ENCODE measurements at places on chromosomes 11 and 22.

DNA sequence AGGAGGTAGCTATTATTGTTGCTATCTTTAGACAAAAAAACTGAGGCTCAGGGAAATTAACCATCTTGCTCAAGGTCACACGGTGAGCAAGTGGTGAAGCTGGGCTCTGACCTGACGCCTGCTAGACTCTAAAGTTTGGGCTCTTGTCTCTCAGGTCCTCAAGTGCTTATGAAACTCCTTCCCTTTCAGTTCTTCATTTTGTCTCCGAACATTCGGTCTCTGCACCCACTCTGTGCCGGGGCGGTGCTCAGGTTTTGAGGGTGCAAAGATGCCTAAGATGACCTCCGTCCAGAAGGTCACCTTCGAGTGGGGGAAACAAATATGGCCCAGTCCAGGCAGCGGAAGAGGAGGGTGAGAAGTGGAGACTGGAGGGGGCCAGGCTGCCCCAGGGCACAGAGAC is 16.0 kb downstream of the OVOL1 start:
- DNase-seq = no peak

DNA sequence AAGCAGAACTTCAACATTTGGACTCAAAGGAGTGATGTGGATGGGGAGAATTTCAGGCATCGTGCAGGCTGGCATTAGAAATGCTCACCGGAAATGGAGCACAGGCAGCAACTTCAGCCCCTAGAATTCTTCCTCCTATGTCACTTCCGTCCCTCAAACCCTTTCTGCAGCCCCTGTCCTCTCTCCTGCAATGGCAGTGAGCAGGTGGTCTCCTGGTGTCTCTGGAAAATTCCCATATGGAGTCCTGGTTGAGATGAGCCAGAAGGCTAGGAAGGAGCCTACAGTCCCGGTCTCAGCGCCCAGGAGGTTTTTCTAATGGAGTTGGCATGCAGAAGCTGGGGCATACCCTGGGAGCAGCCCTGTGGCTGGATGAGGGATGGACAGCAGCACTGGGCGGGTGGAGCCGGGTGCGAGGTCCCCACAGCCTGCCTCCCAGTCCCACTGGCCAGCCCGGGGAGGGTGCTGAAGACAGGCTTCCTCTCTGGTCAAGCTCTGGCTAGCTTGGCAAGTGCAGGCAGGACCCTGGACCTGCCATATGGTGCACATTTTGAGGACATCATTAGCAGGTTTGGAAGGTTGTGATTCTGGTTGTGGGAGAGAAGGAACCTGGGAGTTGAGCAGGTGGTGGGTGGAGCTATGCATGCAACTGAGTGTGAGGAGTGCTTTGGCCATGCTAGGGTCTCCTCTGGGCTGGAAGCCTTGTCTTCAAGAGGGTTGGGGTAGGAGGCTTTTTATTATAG is 59.8 kb upstream of the B3GAT1 start:
- no peak for DNase-seq

GRCh38 chr11:132058211-132058772 is 687.9 kb downstream of the NTM start:
- no peak for DNase-seq

GRCh38 chr11:120102864-120103122 is 35.1 kb downstream of the TRIM29 start:
- no peak for DNase-seq

- DNase-seq = peak; percentile 42
Observed at GRCh38 chr11:66864924-66865697, 8.2 kb downstream of the LRFN4 start.

DNA sequence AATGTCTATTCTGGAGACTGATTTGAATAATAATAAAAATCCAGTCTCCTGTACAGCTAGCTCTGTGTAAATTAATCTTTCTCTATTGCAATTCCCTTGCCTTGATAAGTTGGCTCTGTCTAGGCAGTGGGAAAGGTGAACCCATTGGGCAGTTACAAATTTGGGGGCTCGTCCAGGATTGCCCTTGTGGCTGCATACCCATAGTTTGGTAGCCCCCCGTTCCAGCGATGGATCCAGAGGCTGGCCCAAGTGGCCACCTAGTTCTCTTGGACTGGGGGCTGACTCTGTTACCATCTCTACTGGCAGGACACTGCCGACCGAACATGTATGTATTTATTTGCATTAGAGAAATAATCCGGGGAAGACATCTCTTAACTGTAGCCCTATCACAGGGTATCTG is 326.2 kb upstream of the PDGFD start:
- DNase-seq = no peak

DNA sequence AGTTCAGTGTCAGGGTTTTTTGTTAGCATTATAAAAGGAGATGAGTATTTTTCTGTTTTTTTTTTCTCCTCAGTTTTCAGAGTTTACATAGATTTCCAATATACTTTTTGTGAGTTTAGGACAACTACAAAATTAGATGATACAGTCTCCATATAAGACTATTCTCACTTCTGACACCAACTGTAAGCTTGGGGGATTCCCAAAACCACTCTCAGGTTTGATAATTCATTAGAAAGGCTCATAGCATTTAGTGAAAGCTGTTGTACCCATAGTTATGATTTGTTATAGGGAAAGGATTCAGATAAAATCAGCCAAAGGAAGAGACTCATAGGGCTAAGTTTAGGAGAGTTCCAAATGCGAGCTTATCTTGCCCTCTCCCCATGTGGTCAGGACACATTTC is 24.1 kb downstream of the CUL5 start:
- no peak for DNase-seq

- no peak for DNase-seq
Observed at GRCh38 chr22:41557401-41558240, 3.2 kb upstream of the CSDC2 start.

DNA sequence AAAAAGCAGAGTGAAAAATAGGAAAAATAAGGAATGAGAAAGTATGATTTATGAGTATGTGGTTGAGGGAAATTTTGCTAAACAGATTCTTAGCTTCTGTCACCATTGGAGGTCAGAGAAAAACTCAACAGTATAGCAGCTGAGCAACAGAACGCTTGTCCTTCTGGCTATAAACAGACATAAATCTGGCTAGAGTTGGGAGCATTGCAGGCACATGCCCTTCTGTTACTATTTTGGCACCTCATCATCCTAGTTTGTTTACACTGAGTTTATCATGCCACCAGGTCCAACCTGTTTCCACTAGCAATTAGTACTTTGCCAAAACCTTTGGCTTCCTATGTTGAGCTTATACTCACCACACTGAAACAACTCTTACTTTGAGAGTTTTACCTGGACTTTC is 6.9 kb downstream of the UBE4A start:
- peak; percentile 75 for DNase-seq

- DNase-seq = no peak
Observed at GRCh38 chr22:40529821-40530220, 106.7 kb downstream of the MRTFA start.

GRCh38 chr11:110710628-110711381 is 1.4 kb downstream of the ARHGAP20 start:
- peak; percentile 16 for DNase-seq

GRCh38 chr11:89405629-89406028 is 85.5 kb downstream of the NOX4 start:
- no peak for DNase-seq

- no peak for DNase-seq
Observed at GRCh38 chr11:63933459-63933858, 5.3 kb upstream of the NAA40 start.

GRCh38 chr11:73521621-73522020 is 76.3 kb downstream of the FAM168A start:
- DNase-seq = no peak

DNA sequence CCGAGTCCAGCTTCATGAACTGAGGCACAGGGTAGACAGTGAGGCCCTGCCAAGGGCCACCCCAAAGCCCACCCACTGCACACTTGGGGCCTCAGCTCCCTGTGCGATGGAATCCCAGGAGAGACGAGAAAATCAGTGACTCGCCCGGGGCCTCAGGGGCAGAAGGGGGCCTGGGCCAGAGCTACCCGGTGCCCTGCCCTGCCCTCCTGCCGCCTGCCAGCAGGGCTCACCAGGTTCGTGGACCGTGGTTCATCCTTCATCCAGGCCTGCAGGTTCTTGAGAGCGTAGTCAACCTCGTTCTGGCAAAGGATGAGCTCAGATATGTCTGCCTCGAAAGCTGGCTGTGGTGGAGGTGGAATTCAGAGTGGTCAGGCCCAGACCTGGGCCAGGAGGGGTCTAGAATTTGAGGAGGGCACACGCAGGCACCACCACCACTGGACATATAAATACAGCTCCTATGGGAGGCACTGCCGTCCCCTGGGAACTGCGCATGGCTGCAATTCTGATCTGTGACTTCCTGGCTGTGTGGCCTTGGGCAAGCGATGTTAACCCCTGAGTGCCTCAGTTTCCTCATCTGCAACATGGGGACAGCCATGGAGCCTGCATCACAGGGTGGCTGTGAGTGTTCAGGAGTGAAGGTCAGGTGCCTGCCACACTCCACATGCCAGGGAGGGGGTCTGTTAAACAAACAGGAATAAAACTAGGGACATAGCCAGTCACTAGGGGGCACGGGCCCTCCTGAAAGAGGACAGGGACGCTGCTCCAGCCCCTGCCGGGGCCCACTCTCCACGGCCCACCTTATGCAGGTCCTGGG is 7.5 kb downstream of the ALDH3B2 start:
- DNase-seq = no peak

GRCh38 chr11:82823647-82824619 is 76.3 kb downstream of the PRCP start:
- DNase-seq = no peak

DNA sequence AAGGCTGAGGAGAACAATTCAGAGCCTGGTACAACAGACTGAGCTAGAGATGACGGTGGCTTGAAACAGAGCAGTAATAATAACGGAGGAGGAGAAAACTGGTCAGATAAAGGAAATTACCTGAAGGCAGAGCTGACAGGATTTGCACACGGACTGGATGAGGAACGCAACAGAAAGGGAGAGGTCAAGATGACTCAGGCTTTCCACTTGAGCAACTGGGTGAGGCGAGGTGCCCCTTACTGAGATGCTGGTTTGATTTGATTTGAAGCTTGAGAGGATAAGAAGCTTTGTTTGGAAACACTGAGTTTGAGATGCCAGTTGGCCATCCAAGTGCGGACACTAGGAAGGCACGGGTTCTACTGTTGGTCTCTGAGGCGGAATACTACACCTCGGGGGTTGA is 35.4 kb upstream of the NRIP3 start:
- DNase-seq = no peak

DNA sequence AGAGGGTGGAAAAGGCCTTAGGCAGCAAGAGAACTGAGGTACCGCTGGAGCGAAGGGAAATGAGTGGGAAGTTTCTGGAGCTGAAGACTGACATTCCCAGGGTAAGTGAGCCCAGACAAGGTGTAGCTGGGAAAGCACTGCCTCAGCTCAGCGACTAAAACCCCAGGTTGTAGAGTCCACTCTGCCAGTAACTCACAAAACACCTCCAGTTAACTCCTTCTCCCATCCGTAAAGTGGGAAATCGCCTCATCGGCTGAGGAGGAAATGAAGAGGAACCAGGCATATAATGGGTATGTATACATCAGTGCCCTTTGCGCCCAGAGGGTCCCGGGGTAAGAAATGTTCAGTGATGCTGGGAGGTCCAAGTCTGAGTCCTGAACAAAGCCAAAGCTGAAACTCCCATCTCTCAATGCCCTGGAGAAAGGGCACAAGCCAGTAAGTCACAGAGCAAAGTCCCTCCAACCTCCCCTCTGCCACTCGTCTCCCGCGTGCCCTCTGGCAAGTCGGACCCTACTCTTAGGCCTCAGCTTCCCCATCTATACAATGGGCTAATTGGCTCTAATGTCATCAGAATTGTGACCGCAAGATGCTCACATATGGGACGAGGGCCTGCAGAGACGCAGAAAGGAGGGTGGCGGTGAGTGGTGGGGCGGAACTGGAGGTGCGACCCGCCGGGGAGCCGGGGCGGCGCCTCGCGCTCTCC is 588 bp downstream of the VPS37C start:
- DNase-seq = no peak

DNA sequence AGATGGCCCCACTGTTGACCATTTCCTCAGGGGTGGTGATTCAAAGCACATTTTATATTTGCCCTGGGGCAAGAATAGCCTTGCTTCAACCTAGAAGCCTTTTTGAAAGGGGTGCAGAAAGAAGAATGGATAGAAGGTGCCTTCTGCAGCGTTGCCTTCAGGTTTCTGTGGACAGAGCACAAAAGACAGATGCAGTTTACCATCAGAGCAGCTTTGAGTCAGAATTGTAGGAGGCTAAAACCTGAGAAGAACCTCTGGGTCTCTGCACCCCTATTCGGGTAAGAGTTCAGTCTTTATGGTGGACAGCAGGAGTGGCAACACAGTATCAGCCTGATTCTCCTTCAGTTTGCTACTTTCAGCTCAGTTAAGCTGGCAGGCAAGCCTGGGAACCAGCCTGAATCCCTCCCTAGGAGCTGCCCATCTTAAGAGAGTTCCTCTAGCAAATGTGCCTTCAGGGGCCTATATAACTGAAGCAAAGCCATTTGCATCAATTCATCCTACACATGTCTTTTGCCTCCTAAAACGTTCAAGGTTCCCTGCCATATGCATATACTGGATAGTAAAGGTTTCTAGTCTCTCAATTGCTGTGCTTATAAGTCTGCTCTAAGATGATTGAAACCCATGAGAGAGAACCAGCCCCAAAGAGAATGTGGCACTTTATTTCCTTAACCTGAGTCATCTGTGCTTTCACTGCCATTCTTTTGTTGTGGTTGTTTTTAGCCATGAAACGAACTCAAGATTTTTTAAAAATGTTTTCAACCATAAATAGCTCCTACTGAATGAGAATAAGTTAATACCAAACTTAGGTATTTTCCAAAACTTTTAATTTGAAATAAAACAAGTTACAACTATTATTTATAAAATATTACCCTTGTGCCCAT is 123.0 kb downstream of the TRIM44 start:
- DNase-seq = no peak

- DNase-seq = no peak
Observed at GRCh38 chr11:74572349-74572748, 20.0 kb upstream of the POLD3 start.

DNA sequence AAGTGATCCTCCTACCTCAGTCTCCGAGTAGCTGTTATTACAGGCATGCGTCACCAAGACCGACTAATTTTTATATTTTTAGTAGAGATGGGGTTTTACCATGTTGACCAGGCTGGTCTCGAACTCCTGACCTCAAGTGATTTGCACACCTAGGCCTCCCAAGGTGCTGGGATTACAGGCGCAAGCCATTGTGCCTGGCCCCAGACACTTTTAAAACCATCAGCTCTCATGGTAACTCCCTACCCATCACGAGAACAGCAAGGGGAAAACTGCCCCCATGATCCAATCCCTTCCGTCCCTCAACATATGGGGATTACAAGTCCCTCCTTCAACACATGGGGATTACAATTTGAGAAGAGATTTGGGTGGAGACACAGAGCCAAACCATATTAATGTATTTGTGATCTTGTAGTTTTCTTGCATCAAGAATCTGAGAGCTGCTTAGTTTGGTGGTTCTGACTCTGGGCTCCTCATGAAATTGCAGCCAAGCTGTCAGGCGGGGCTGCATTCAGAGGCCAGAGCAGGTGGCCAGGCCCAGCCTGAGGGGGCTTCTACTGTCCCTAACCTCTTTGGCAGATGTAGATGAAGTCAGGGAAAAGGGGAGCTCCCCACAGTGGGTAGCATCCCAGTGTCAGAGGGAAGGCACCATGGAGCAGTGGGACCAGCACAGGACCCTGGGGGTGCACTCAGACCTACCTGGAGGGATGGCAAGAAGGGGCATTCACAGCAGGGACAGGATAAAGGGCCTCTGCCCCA is 31.2 kb upstream of the PRAME start:
- DNase-seq = no peak

All from T47D (cell line).